ENCODE measurements at places on chromosomes 7 and 10.

- no peak for DNase-seq
Observed at GRCh38 chr7:148434181-148434757, 156.3 kb upstream of the C7orf33 start.

- DNase-seq: no peak
Observed at GRCh38 chr7:32293833-32294232, 196.3 kb downstream of the LSM5 start.

DNA sequence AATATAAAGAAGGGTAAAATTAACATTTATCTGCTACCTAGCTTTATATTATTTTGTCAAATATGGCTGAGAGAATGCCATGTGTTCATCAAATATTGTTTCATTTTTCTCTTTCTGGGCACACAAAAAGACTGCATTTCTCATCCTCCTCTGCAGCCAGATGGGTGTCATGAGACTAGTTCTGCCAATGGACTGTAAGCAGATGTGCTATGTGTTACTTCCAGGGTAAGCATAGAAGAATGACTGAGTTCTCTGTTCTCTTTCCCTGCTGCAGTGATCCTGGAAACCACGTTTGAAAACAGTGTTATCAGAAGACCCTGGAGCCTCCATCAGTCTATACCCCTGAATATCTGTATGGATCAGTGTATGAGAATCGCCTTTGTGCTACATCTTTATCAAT is 24.1 kb upstream of the SLK start:
- DNase-seq: no peak

- DNase-seq: no peak
Observed at GRCh38 chr10:51425431-51425830, 274.0 kb downstream of the CSTF2T start.

DNA sequence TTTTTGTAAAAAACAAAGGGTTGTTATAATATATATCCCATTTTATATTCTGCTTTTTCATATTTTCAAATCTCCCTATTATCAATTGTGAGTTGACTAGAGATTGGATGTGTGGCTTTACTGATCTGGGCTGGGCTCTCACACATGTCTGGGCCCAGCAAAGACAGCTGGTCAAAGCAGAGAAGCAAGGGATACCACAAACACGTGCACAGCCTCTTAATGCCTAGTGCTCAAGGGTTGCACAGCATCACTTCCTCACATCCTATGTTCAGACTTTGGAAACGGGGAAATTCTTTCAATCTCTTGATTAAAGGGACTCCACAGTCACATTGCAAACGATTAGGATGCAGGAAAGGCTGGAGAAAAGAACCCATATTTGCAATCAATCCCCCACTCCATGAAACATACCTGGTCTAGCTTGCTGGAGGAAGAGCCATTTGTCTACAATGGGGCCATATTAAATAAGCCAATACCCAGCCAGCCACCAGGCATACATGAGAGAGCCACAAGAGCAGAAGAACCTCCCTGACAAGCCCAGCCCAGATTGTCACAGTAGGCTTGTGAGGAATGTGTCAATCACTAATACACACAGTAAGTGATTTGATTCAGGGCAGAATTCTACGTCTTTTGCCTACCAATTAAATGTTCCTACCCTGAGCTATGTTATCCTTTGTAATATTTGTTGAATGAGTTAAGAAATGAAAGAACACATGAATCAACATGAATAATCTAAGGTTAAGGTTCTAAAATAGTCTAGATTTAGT is 431.2 kb downstream of the TNS3 start:
- DNase-seq: no peak

DNA sequence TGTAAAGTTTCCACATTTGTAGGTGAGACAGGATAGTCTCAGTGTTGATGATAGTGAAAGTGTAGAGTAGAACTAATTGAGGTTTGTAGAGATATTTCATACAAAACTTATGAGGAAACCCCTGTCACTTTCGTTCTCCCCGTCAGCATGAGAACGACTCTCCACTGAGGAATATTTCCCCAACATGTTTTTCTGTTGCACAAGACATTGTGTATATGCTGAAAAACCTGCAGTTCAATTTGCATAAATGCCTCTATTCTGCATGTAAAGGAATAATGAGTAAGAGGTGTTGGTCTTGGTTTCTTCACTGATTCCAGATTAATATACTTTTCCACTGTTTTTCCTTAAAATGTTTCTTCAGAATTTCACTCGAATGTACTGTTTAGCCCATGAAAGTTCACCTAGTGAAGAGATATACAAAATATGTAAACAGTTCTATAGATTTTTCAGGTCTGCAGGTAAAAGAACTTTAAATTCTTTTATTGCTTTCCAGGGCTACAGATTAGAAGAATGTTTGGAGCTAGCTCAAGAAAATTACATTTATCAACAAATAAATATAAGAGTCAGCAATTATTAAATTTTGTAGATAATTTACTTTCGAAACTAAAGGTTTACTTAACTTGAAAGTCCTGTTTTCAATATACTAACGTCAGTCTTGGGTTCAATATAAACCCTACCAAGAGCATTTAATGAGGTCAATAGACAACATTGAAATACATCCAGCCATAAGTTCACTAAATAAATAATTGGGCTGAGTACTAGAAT is 37.2 kb downstream of the HEPACAM2 start:
- DNase-seq: no peak

GRCh38 chr7:132574223-132574622 is 2.0 kb downstream of the PLXNA4 start:
- no peak for DNase-seq

GRCh38 chr7:20083781-20084180 is 133.4 kb downstream of the MACC1 start:
- DNase-seq: no peak

GRCh38 chr7:50405221-50405620 is 44.9 kb downstream of the FIGNL1 start:
- DNase-seq: no peak

- no peak for DNase-seq
Observed at GRCh38 chr7:50474382-50475160, 24.4 kb upstream of the FIGNL1 start.

GRCh38 chr10:71378336-71379117 is 18.2 kb upstream of the CDH23 start:
- DNase-seq: no peak

Measured in NCI-H748 treated with DMSO at 0.1 percent for 48 hours (cell line).